ENCODE measurements at places on chromosomes 7 and 10.

GRCh38 chr10:36779238-36779846, 346.1 kb upstream of the ANKRD30A start:
- DNase-seq: no peak

GRCh38 chr10:96337106-96337505, 21.7 kb downstream of the OPALIN start:
- no peak for DNase-seq

GRCh38 chr10:83991986-83992753, 147.1 kb upstream of the GHITM start:
- no peak for DNase-seq

GRCh38 chr7:23654508-23654907, 25.5 kb upstream of the FAM221A start:
- no peak for DNase-seq

- no peak for DNase-seq
These were observed 38.4 kb downstream of the TAF3 start for GRCh38 chr10:7856678-7857077.

DNA sequence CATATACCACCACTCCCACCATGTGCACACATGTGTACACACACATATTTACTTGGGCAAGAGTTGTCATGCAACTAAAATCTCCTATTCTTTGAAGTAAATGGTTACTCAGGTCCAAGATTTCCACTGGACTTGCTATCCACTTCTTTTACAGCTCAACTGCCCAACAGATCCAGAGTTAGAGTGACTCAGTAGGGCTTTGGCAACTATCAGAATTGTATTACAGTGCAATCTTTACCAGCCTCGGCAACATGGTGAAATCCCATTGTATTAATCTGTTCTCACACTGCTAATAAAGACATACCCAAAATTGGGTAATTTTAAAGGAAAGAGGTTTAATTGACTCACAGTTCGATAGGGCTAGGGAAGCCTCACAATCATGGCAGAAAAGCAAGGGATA, 51.9 kb upstream of the ABLIM1 start:
- no peak for DNase-seq

Measured in effector memory CD8-positive, alpha-beta T cell (primary cell).